ENCODE measurements at places on chromosomes 7 and 10. TPM values are rescaled to one million over a fixed set of nuclear protein-coding genes. Genes with fewer than 3 reads are reported as not detected.

SLC39A12 gene
- total RNA-seq, result not detected

AQP1 gene
- 0.23 TPM for total RNA-seq

TAS2R41 gene
- not detected for total RNA-seq

DGKB gene
- not detected for total RNA-seq

PALS2 gene
- 20.4 TPM for total RNA-seq

EGFR gene
- not detected for total RNA-seq

PNLIP gene
- total RNA-seq, result not detected

UTF1 gene
- not detected for total RNA-seq

AOAH gene
- 26.8 TPM for total RNA-seq

PNLIPRP2 gene
- total RNA-seq, result not detected

CACUL1 gene
- 31.3 TPM for total RNA-seq

VWA2 gene
- total RNA-seq, result not detected

TMEM130 gene
- not detected for total RNA-seq

HIP1 gene
- total RNA-seq, result 8.7 TPM

MEOX2 gene
- total RNA-seq, result not detected

LRRTM3 gene
- not detected for total RNA-seq

FHIP2A gene
- 29.7 TPM for total RNA-seq

PAPOLB gene
- not detected for total RNA-seq

LRIT2 gene
- not detected for total RNA-seq

SPDYE9 gene
- total RNA-seq, result not detected

PNLIPRP3 gene
- total RNA-seq, result not detected

PPP1R3C gene
- not detected for total RNA-seq

FGL2 gene
- 9.6 TPM for total RNA-seq

CRTAC1 gene
- not detected for total RNA-seq

AKR1C4 gene
- not detected for total RNA-seq

ADGRA1 gene
- not detected for total RNA-seq

DLX6 gene
- not detected for total RNA-seq

FBXO24 gene
- 1.2 TPM for total RNA-seq

MNX1 gene
- total RNA-seq, result not detected

VGF gene
- 0.14 TPM for total RNA-seq

FAS gene
- total RNA-seq, result 54.1 TPM

ATOH7 gene
- not detected for total RNA-seq

KNDC1 gene
- total RNA-seq, result 0.40 TPM

UBTD1 gene
- total RNA-seq, result 1.4 TPM

IGFBP3 gene
- total RNA-seq, result 12.5 TPM

FFAR4 gene
- not detected for total RNA-seq

ELOVL3 gene
- total RNA-seq, result 0.22 TPM

BPGM gene
- 13.2 TPM for total RNA-seq

OPALIN gene
- not detected for total RNA-seq

COL17A1 gene
- total RNA-seq, result not detected
